Vagina (tissue), 2 donors: ENCODE measurements at places on chromosomes 7 and 10. TPM values are rescaled to one million over a fixed set of nuclear protein-coding genes. Genes with fewer than 3 reads are reported as not detected.

DNA sequence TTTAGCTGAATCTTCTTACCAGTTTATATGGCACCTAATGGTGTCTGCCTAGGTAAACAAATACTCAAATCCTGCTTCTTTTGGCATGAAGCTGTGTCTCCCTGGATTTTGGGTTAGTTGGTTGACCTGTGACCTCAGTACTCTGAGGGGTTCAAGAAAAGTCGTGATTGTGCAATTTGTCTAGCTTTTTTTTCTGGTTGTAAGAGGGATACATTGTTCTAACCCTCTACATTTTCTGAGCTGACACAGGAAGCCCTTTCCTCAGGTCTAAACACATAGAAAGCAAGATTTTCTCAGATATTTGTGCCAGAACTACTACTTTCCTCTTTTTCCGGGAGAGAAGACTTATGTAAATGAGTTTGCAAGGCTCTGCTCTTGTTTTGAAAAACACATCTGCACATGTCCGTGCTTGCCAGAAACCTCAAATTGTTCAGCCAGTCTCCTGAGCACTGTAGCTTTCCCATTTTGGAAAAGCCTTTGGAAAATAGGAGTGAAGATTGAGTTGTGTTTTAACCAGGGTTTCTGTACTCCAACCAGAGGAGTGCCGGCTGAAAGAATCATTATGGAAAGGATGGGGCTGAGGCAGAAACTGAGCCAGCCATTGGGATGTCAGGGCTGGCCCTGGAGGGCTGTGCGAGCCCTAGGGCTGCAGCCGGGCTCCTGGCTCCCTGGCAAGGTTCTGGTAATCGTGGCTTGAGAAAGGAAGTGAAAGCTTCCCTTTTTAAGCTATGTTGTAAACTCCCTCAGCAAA is 31.3 kb upstream of the CXCL12 start:
- H3K27me3 ChIP-seq = no peaks in the 10 kb centered on the region
- H3K36me3 ChIP-seq = no peaks in the 10 kb centered on the region
- H3K4me3 ChIP-seq = no peak overlapping the region
- H3K4me1 ChIP-seq = peaks cover 18% of the 10 kb centered on the region

GRCh38 chr7:21916629-21917028 is 29.1 kb downstream of the CDCA7L start:
- no peaks in the 10 kb centered on the region for H3K36me3 ChIP-seq
- H3K27ac ChIP-seq = no peak overlapping the region
- no peaks in the 10 kb centered on the region for H3K27me3 ChIP-seq
- no peak for DNase-seq

AMZ1 gene
- 1.2 TPM for total RNA-seq

CNNM2 gene
- 9.6 TPM for total RNA-seq

GCC1 gene
- total RNA-seq = 10.8 TPM
